ENCODE measurements at places on chromosomes 5 and 9.
A peak's percentile ranks its signal among the peaks of the same experiment; 100 is the strongest.

GRCh38 chr5:144794922-144795321 lies 624.2 kb downstream of the KCTD16 start:
- peak; percentile 61 for DNase-seq

- peak; percentile 32 for DNase-seq
Observed at GRCh38 chr9:116687754-116688135, 640 bp downstream of the TRIM32 start.

- DNase-seq, result peak; percentile 48
Observed at GRCh38 chr5:93022796-93023447, 558.1 kb downstream of the NR2F1-AS1 start.

DNA sequence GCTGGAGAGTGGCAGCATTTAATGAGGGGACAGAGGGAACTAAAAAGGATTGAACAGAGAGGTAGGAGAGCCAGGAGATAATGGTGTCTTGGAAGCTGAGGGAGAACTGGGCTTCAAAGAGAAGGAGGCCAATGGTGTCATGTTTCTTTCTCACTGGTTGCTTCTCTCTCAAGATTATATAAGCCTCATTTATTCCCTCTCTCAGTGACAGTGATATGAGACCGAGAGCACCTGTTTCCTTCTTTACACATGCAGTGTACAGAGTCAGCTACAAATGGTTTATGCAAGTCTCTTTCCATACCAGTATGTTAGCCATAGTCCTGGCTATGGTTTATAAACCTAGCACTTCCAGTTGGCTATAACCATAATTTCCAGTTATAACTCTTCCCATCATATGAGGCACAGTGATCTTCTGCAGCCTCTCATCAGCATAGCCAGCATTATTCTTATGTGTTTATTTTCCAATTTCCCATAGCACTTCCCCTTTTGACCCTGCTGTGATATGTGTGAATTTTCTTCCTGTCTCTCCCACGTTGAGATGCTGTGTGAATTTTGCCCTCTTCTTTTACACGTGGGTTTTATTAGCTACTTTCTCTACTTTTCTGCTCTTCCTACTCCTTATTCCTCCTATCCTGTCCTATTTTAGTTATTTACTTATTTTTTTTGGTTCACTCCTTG lies 71.2 kb downstream of the UNC13B start:
- no peak for DNase-seq

DNA sequence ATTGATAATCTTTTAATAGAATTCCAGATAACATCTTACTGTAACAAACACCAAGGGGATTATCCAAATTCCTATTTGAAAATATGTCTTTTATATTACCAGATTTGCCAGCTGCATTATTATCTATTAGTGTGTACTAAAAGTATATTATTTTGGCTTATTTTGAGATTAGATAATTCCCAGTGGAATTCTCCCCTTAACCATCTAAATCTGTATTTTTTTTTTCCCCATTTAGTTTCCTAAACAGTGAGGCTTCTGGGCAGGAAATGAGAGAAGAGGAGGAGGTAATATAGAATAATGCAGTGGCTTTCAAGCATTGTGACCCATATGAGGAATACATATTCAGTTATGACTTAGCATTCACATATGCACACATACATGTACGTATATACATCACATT lies 53.5 kb upstream of the ABL1 start:
- DNase-seq, result no peak

- peak; percentile 3 for DNase-seq
Observed at GRCh38 chr5:64569858-64570257, 64.0 kb downstream of the RGS7BP start.

DNA sequence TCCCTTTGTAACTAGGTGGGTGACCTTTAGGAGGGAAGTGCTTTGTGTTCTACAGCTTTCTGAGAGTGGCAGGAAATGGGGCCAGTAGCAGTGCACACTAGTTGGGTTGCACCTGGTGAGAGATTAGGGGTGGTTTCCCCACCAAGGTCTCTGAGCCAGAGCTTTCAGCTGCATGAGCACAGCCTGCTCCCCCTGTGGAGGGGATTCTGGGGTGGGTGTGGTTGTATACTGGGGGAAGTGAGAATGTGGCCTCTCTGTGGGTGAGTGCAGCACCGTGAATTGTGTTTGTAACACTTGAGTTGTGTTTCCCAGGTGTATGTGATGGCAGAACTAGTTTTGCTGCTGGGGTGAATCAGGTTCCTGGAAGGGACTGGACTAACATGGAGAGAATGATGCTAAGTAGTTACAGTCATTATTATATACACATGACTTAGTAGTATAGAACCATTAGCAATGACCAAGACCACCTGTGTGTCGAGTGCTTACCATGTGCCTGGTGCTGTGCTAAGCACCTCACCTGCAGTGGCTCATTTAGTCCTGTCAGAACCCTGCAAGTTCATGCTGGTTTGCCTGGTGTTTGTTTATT lies 11.8 kb upstream of the CXXC5 start:
- DNase-seq, result no peak

GRCh38 chr5:158741296-158741695 lies 358.4 kb downstream of the EBF1 start:
- no peak for DNase-seq

- no peak for DNase-seq
Observed at GRCh38 chr9:37010180-37010579, 23.9 kb downstream of the PAX5 start.

DNA sequence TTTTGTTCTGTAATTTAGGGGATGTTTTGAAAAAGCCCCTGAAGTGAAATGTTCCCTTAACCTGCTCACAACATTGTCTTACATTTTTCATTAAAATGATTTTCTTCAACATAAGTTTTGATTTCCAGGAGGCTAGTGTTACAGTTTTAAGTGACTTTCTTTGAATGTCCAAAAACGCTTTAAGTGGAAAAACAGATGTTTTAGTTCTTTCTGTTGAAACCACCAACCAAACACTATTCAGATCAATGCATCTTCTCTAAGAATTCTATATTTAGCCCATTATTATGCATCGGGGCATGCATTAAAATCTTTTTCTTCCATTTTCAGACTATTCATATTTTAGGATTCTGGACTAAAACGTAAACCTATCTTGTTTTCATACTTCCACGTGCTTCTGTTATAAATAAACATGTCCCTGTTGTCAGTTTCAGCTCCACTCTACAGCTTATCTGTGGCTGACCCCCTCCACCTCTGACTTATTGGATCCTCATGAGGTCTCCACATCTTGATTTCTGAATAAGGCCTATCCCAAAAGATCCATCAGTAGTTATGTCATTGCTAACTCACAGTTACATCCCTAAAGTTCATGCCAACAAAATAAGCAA lies 882.3 kb upstream of the SEMA6A start:
- no peak for DNase-seq

DNA sequence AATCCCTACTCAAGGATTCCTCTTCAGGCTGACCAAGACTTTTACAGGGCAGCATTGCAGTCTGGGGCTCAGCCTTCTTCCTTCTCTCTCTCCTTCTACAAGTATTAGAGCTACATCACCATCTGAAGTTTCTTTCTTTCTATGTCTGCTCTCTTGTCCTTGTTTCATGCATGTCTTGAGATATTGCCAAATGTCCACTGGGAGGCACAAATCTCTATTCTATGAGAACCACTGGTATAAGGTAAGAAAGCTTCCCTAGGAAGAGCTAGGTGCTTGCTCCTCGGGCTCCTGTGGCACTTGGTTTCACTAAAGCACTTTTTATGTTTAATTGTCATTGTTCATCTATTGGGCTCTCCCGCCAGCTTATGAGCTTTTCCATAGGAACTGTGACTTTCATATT lies 289.2 kb upstream of the PCSK5 start:
- no peak for DNase-seq

DNA sequence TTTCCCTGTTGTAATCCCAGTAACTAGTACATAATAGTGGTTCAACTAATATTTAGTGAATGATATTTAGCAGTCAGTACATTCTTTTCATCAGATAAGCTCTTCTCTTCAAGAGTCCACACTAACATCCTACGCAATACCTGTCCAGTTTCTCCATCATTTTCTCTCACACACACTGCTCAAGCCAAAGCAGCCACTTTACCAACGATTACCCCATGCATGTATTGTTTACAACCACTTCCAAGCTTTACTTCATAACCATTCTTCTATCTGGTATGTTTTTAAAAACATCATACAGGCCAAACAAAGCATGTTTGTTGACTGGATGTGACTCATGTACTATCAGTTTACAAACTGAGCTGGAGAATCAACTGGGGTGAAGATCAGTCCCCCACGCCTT lies 7.3 kb downstream of the UBTD2 start:
- DNase-seq, result peak; percentile 29

- DNase-seq, result no peak
Observed at GRCh38 chr9:93184432-93185265, 710 bp downstream of the WNK2 start.

DNA sequence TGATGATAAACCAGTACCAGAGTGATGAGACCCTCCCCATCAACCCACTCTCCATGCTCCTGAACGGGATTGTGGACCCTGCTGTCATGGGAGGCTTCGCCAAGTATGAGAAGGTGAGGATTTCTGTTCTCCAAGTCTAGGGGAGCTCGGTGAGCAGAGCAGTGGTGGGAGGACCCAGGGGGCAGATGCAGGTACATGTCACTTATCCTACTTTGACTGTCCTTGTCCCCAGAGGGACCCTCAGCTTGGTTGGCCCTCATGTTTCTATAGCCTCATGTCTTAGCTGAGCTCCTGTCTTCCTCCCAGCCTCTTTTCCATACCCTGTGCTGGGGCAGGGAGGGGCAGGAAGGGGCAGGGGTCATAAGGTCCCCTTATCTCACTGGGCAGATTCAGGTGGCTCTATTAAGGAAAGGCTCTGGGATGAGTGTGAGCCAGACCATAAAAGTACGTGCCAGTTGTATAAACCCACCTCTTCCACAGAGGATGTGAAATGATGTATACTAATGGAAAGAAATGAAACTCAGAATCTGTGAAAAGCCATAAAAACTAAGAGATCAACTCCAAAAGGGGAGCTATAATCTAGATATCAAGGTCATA lies 38.0 kb upstream of the FOXI1 start:
- DNase-seq, result no peak
